ENCODE measurements at places on chromosomes 2 and 18. TPM values are rescaled to one million over a fixed set of nuclear protein-coding genes. Genes with fewer than 3 reads are reported as not detected.

The UGT1A5 gene
- not detected for total RNA-seq

- DNase-seq, result peak; percentile 41
Observed at GRCh38 chr2:191321861-191322662, 76.9 kb downstream of the MYO1B start.

DNA sequence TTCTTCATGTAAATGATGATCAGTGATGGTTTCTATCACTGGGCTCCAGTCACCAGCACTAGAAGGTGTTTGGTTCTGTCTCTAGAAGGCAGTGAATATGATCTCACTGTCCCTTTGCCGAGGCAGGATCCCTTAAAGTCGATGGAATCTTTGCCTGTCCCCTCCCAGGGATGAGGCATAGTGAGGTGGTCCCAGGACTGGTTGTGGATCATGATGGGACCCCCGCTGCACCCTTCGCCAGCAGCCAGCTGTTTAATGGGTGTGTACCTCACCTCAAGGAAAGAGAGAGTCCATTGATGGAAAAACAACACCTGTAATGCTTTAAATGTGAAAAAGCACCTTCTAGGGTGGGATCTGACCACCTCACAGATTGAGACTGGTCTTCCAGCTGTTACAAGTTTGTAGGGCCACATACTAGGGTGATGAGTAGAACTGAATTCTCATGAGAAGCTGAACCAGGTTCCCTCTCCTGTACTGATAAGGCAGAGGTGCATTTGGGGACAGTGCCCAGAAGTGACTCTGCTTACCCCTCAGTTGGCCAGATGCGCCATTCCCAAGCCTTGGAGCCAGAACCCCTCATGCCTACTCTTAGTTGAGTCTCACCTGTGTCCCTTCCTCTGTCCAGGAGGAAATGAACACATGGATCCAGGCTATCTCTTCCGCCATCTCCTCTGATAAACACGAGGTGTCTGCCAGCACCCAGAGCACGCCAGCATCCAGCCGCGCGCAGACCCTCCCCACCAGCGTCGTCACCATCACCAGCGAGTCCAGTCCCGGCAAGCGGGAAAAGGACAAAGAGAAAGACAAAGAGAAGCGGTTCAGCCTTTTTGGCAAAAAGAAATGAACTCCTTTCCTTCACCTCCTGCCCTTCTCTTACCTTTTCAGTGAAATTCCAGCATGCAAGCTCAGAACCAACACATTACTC lies 55.5 kb upstream of the EML6 start:
- no peak for DNase-seq

DNA sequence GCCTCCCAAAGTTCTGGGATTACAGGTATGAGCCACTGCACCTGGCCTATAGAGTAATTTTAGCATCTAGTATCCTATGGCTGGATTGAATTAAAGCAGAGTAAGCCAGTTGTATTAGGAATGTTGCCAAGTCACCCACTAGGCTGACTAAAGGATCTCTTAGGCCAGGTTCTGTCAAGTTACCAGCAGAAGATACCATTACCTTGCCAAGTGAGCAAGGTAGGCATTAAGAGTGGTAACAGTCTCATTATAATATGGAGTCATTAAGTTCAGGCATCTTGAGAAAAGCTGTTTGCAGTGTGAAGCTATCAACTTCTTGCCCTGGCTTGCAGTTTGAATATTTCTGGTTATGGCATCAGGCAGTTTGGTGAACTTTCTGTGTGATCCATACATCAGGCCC lies 37.0 kb upstream of the MTCL1 start:
- no peak for DNase-seq

Data from glomerular endothelial cell (primary cell).